GM04503 (cell line): ENCODE measurements at places on chromosomes 2 and 18.

- DNase-seq: peak; percentile 24
These were observed 16.2 kb upstream of the ZNF512 start for GRCh38 chr2:27566628-27567027.

GRCh38 chr2:10043256-10043905 lies at the start of gene KLF11:
KLF11 (plus strand) TSS chr2:10043550; CDS start chr2:10043717, 167 bp downstream.
- DNase-seq: no peak

DNA sequence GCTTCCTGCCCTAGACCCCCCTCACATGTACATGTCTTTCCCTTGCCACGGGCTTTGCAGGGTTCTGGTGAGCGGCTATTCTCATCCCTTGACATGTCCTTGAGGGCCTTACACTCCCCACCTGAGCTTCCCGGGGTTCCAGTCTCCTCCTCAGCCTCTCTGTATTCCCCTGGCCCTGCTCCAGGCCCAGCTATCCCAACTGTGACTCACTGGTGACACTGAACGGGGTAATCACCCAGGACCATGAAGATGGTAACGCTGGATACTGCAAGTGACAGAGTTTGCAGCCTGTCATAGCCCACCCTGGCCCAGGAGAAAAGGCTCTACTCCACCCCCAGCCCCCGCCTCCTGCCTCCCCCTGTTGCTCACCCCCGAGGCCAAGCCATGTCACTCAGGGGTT lies 27.3 kb downstream of the KIF3C start:
- DNase-seq: no peak

DNA sequence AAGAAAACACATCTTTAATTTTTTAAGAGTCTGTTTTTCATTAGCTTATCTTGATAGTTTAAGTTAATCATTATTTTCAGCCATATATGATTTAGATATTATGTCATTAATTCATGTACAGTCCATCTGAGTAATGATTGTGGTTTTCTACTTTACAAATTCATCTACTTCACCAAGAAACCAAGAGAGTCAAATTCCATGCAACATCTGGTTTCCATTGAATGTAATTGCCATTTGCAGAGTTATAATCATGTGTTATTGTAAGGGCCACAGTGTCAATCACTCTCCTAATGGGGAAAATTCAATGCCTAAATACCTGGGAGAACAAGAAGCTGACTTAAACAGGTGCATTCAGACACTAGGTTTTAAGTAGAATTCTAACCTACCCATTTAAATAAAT lies 217.2 kb upstream of the OSR1 start:
- DNase-seq: peak; percentile 36

GRCh38 chr2:133344849-133345248 lies 223.4 kb downstream of the NCKAP5 start:
- no peak for DNase-seq

- no peak for DNase-seq
These were observed 286.4 kb upstream of the PARD3B start for GRCh38 chr2:204258890-204259289.

DNA sequence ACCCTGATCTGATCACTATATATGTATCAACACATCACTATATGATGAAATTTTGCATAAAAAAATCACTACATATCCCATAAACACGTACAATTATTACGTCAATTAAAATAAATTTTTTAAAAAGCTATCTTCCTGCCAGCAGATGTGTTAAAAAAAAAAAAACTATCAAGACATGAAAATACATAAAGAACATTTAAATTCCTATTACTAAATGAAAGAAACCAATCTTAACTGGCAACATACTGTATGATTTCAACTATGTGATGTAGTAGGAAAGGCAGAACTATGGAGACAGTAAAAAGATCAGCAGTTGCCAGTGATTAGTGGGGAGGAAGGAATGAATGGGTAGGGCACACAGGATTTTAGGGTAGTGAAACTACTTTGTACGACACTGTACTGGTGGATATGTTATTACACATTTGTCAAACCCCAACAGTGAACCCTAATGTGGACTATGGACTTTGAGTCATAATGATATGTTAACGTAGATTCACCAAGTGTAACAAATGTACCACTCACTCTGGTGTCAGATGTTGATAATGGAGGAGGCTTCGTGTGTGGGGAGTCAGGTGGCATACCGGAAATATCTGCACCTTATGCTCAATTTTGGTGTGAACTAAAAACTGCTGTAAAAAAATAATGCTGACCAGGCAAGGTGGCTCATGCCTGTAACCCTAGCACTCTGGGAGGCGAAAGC lies 27.4 kb downstream of the USP34 start:
- DNase-seq: no peak

GRCh38 chr2:19351499-19351898 lies 6.9 kb downstream of the OSR1 start:
- DNase-seq: no peak
